NCI-H1092 (cell line): ENCODE measurements at places on chromosomes 1 and 21.
A peak's percentile ranks its signal among the peaks of the same experiment; 100 is the strongest.

DNA sequence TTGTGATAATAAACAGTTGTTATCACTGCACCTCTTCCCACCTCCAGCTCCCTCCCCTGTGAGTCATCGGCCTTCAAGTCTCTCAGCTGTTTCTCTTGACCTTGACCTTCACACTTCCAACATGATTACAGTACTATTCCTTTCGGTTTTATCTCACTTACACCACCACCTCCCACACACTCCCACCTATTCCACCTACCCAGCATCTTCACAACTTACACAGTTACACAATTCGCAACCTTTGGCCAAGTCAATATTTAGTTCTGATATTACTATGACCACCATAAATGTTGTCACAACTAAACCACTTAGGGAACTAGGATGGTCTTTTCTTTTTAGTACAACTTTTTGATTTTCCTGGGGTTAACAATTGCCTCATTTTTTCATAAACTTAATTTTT is 60.2 kb downstream of the RIPK4 start:
- no peak for DNase-seq

DNA sequence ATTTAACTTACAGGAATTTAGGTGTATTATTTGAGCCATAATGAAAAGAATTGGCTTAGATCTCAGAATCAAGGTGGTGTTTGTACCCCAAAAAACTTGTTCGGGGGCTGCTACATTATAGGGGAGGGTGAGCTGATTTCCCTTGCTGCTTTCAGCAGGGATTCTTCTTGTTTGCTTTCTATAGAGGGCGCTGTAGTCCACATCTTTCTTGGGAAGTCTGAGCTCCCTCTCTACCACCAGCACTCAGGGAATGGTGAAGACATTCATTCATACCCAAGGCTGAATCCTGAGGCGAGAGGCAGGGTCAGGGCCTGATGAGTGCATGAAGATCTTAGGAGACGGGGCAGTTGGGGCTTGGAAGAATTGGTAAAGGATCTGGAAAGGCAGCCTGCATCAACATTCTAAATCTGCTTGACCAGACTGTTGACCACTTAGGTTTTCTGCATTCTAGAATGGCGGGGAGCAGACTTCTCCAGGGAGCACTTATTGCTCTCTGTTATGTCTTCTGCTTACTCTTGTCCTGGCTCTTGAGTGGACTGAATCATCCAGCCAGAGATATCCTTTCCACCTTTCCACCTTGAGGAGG is 18.9 kb downstream of the SPATA46 start:
- no peak for DNase-seq

DNA sequence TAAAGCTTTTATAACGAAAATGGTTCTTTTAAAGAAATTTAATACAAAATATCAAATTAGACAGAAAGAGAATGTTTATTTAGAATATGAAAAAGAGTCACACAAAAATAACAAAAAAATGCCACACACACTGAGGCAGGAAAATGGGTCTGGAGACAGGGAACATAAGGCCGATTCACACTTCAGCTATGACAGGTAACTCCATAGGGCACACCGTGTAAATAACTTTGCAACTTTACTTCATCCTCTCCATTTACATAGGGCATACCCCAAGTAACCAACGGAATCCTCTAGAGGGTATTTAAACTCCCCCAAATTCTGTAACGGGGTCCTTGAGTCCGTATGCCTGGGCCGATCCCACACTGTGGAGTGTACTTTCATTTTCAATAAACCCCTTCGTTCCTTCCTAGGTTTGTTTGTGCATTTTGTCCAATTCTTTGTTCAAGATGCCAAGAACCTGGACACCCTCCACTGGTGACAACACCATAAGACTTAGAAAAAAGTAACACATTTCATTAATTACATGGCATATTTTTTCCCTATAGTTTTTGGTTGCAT is 23.1 kb upstream of the PTGS2 start:
- no peak for DNase-seq

- no peak for DNase-seq
Measured at GRCh38 chr1:53600561-53600960, 138.4 kb downstream of the GLIS1 start.

DNA sequence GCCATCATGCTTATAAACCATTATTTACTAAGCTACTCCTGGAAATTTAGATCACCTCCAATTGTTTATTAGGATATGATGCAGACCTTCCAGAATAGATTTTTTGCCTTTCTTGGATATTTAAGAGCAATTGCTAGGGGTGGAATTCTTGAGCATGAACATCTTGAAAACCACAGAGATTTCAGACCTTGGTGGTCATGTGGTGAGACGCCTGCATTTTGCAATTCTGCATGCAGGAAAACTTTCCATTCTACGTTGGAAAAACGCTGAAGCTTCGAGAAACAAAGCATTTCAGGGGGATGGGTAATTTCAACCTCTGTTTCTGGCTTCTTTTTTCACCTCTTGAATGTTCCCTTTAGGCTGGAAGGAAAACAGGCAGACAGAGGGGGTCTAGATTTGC is 596.3 kb downstream of the KIF26B start:
- no peak for DNase-seq

GRCh38 chr21:18252256-18252655 is 7.6 kb downstream of the CHODL start:
- DNase-seq = no peak

DNA sequence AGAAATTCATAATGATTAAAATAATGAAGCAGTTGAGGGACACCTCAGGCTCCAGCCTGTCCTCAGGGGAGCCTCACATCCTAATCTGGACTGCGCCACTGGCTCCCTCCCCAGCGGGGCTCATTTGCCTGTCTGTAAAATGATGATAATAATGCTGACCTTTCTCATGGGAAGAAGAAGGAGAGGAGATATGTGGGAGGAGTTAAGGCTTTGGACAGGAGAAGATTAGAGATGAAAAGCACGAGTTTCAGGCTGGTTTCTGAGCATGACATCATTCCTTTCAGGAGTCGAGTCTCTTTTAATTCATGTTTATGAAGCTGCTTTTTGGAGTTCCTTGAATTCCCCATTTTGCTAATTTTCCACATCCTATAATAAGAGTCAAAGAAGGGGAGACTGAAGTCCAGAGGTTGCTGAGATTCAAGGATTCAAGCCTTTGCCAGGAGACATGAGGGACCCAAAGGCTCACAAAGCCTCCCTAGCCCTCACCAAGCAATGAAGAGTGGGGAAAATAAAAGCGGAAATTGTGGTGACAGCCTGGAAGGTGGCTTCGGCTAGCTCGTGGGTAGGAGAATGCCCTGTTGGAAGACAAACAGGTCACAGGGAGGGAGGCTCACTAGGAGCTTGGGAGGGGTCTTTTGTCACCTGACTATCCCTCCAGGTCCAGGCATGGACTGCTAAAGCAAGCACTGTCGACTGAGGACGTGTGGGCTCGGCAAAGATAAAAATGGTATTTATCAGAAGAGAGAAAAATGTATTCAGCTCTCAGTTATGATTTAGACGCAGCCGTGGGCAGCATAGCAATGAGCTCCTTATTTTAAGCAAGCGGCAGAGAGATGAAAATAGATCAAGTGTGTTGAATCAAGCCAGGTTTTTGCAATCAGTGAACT is 27.5 kb upstream of the STMN1 start:
- no peak for DNase-seq

GRCh38 chr1:152866321-152866720 is 6.5 kb downstream of the LCE7A start:
- no peak for DNase-seq

- no peak for DNase-seq
Measured at GRCh38 chr1:39969048-39969447, 14.1 kb downstream of the MFSD2A start.

GRCh38 chr1:19532519-19532918 is 47.2 kb upstream of the CAPZB start:
- no peak for DNase-seq

- peak; percentile 63 for DNase-seq
Measured at GRCh38 chr1:156860628-156861423, at the start of gene NTRK1. Gene NTRK1 (plus strand): TSS chr1:156860865. CDS start chr1:156860935, 70 bp downstream.

DNA sequence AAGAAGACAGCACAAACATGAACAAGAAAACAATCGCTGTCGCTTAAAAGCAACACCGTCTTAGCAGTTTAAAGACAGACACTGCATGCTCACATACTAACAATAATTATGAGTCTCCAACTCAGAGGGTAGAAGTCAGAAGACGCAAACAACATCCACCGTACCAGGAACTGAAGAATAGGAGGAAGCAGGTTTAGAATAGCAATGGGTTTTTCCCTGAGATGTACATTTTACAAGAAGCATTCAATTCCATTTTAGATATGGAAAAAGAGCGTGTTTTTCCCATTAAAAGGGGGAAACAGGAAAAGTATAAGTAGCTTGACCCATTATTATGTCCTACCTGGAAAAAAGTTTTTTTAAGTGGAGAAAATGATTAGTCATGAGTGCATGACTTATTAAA is 34.5 kb upstream of the KCNE1 start:
- DNase-seq = no peak

DNA sequence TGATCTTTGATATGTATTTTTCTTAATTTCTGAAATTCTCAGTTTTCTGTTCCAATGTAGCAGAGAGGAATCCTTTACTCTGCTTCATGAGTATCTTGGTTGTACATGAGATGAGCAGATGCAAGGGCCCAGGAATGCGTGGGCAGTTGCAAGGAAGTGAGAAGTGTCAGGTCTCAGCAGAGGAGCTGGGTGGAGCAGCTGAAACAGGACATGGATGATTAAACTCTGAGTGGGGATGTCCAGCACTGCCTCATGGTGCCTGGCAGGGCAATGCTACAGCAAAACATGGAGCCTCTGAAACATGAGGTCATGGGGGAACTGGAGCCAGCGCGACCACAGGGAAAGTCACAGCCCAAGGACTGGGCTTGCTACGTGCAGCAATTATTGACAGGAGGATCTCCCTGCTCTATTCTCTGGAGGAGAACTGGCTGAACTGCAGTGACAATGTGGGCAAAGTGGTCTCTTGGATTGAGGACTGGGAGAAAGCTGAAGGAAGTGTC is 48.4 kb downstream of the COLGALT2 start:
- no peak for DNase-seq

DNA sequence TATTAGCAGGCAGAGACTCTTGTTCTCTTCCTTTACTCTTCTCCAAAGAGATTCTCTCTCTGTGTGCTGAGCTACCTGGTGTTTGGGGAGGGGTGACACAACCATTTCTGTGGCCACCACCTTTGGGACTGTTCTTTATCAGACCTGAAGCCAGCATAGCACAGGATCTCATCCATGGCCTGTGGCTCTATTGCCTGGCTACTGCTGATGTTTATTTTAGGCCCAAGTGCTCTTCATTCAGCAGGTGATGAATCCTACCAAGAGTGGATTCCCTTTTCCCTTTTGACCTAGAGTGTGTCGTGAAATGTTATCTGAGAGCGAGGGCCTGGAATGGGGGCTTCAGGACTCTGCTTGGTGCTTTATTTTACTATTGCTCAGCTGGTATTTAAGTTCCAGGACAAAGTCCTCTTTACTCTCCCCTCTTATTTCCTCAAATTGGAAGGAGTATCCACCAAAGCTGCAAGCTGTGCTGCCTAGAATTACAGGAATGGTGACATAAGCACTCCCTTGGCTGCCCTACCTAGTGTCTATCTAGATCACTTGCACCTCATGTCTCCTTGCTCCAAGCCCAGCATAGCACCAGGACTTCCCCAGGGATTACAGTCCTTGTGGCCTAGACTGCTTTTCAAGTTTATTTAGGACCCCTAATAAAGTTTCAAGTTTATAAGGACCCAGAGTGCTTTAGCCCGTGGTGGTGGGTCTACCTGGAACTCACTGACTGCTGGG is 94.7 kb upstream of the GPR52 start:
- no peak for DNase-seq

DNA sequence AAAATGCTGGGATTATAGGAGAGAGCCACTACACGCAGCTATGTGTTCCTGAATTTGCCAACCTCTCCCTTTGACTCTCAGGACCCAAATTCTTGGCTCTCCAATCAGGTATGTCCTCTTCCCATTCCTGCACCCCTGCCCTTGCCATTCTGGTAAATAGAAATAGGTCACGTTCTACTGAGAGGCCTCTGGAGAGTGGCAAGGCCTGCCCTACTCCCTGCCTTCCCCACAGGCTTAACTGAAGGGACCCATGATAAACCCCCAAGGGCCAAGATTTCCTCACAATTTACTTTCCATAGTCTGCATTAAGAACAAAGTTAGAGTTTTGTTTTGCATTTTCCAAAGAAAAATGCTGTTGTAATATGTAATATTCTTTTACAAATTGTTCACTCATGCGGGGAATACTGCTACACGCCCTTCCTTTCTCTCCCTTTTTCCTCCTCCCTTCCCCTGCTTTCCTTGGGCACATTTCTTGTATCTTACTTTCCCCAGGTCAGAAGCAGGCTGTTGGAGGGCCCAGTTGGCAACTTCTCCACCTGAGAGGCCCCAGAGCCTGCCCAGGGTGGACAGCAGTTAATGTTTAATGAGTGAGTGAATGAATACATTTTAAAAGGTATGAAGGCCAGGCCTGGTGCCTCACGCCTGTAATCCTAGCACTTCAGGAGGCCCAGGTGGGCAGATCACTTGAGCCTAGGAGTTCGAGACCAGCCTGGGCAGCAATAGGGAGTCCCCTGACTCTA is 33.9 kb upstream of the PUM1 start:
- no peak for DNase-seq

DNA sequence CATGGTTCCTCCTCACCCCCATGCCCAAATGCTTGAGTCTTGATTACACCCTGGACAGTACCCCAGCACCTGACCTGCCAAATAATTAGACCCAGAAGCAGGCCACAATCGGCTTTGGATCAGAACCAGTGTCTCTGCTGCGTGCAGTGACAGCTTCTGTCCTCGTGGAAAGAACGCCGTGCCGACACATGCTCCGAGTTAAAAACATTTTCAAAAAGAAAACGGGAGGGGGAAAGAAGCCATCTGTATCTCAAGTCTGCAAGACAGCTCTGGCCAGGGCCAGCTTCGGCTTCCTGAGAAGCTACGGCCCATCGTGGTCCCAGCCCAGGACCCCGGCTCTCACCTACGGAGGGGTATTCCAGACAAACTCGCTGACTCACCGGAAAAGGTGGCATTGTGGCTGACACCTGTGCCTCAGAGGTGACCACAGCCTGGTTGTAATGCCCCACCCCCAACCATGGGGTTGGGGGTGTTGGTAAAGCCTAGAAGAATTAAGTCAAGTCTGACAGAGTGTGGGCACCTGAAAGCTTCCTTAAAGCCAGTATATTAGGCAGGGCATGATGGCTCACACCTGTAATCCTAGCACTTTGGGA is 25.8 kb downstream of the SSBP3 start:
- DNase-seq = no peak
